Anterior cingulate cortex (tissue), 58 donors: ENCODE measurements at places on chromosomes 11 and 22.

DNA sequence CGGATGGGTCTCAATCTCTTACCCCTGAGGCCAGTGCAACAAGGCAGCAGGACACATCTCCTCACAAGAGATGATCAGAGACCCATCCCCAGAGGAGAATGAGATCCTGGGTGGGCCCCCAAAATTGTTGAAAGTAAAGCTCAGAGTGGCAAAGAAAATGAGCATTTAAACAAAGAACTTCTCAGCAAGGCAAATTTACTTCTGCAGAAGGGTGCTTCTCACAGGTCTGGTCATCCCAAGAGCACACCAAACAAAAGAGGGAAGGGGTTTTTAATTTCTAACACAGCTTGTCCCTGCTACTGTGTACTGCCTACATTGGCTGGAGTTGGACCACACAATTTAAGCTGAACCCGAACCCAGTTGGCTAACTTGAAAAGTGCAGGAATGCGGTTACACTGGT is 1628.6 kb upstream of the RAG2 start:
- no peak for DNase-seq

GRCh38 chr11:19242179-19242932 is 1.6 kb upstream of the E2F8 start:
- no peak for DNase-seq

- no peak for DNase-seq
Measured at GRCh38 chr11:40119661-40120060, 1339.8 kb downstream of the LRRC4C start.

- DNase-seq = no peak
Measured at GRCh38 chr11:74989260-74989638, 516 bp downstream of the NEU3 start.

DNA sequence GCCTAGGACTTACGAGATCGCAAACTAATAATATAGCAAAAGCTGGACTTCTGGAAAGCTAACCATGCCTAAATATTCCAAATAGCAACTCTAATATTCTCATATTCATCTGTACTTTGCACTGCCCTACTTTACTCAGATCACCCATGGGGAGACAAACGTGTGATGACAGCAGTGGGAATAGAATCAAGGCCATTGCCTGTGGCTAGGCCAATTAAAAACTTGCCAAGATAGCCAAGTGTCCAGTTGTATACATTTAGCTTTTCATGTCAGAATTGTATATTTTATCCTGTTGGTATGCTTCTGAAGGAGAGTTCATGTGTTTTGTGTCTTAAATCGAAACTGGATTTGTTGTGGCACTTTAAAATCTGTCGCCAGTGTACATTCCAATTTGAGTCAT is 1.2 kb upstream of the CEP126 start:
- DNase-seq = no peak

DNA sequence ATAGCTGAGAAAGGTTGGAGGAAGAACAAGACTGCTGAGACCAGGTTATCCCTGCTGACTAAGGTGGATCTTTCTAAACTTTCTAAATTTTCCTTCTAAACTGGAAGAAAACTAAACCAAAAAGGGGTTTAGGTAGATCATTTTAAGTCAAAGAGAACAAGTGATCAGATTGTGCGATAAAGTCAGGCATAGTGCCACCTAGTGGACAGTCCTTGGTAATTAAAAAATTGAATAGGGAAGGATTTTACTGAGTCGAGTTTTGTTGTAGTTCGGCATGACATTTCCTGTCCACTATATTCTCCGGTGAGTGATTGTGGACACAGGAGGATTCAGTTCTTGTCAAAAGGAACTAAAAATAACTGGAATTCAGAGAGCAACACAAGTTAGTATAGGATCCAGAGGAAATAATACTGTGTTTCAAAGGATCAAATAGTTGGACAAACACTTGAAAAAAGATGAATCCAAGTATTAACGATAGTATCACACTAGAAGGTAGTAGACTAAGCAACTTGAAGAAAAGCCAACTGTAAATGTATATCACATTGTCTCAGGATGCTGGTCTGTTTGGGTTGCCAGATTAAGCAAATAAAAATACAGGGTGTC is 1236.4 kb downstream of the FAM181B start:
- DNase-seq = no peak

GRCh38 chr11:116933961-116934360 is 96.5 kb upstream of the APOA1 start:
- DNase-seq = no peak

DNA sequence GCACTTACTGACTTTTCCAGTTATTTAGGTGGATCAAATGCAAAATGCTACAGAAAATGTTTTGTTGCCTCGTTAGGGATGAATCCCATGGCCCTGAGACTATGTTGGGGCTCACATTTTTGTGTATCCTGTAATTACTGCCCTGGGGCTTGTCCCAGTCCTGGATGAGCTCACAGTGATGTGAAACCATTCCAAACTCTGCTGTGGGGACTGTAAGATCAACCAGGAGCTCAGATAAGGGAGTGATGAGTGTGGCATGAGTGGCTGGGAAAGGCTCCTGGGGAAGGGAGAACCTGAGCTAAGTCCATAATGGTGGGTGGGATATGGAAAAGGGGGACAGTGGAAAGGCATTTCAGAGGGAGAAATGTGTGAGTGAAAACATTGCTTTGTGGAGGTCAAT is 54.0 kb downstream of the SLC5A1 start:
- no peak for DNase-seq

- DNase-seq = no peak
Measured at GRCh38 chr11:123409456-123410217, 20.4 kb upstream of the GRAMD1B start.

DNA sequence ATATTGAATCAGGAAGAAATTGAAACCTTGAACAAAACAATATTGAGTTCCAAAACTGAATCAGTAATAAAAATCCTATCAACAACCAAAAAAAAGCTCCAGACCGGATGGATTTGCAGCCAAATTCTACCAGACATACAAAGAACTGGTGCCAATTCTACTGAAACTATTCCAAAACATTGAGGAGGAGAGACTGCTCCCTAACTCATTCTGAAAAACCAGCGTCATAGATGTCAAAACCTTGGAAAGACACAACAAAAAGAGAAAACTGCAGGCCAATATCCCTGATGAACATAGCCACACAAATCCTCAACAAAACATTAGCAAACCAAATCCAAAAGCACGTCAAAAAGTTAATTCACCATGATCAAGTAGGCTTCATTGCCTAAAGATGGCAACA is 353.8 kb downstream of the TMEM135 start:
- DNase-seq = no peak

GRCh38 chr11:15318814-15319213 is 204.1 kb downstream of the INSC start:
- no peak for DNase-seq

- DNase-seq = no peak
Measured at GRCh38 chr11:1843098-1843473, 4.3 kb downstream of the TNNI2 start.

DNA sequence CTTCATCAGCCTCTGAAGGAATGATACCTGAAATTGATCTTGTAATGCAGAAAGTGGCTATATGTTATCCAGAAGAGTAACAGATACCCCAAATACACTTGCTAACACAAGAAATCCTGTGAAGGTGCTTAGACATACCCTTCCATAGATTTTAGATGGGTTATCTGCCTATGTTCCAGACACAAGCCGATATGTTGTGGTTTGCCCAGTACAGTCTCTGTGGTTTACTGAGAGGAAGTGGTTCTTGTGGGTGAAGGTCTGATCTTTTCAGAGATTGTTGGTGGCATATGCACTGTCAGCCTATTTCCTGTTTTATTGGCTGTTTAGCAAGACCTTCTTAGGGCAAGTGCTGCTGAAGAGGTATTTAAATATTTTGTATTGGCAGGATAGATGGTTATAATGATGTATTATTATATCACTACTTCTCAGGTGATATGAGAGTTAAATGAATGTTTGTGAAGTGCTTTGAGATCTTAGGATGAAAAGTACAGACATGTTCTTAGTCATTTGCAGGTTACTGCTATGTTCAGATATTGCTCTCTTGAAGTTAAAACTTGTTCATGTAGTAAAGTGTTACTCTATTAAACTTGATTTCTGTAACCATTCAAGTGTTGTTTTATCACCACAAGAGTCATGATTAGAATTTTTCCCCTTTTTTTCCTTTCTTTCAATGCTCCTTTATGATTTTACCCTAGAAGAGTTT is 8.2 kb downstream of the ARHGEF12 start:
- no peak for DNase-seq

DNA sequence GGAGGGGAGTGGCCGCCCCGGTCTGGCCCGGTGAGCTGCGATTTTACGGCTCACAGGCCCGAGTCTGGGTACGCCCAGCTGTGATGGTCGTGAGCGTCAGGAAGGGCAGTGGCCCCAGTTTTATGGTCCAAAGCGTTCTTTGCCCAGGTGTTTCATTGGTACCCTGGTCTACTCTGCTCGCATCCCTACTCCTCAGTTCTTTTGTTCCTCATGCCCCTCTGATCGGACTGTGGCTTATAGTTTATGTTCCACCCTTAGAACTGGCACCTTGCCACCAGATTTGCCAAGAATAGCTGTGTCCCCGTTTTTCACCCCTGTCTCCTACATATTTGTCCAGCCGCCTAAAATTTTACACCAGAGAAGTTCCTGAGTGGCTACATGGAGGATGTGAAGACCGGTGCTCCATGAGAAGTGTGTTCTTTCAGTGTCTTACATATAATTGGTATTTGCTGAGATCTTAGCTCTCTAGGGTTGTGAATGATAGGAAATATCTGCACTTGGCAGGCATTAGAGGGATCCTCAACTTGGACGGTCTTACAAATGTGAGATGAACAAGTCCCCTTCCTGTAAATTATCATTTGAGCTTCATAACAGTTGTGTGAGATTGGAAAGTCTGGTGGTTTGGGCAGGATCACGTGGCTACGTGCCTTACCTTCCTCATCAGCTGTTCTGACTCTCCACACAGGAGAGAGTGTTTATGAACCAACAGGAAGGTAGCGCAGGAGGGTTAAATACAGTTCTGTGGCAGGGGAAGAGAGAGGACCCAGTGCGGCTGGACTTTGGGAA is 1.1 kb downstream of the PANX1 start:
- DNase-seq = no peak

DNA sequence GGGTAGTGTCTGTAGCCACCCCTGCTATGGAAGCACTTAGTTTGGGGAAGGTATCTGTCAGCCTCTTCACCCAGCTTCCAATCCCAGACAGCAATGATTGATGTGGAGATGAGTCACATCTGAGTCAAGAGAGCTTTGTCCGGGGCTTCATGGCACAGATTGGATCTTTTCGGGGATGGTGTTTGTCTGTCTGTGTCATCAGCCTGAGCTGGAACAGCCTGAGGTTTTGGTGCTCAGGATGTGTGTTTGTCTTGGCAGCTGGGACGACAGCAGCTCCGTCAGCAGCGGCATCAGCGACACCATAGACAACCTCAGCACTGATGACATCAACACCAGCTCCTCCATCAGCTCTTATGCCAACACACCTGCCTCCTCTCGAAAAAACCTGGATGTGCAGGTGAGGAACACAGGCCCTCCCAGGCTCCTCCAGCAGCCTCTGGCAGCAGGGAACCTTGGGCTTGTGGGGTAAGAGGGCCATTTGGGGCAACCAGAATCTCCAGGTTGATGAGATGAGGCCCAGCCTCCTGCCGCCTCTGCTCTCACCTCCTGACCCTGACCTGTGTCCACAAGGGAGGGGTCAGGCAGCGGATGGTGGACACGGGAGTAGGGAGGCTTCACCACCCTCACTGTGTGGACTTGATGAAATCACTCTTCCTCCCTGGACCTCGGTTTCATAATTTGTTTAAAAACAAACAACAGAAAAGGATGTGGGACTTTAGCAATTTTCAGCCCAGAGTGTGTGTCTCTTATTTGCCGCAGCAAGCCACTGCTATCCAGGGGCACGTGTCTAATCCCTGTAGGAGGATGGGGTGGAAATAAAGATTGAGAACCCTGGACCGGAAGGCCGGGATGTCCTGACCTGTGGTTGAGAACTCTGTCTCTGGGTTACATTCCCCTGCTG is 124.3 kb downstream of the DBX1 start:
- DNase-seq = no peak

- DNase-seq = no peak
Measured at GRCh38 chr11:20249796-20250195, 89.5 kb upstream of the DBX1 start.

DNA sequence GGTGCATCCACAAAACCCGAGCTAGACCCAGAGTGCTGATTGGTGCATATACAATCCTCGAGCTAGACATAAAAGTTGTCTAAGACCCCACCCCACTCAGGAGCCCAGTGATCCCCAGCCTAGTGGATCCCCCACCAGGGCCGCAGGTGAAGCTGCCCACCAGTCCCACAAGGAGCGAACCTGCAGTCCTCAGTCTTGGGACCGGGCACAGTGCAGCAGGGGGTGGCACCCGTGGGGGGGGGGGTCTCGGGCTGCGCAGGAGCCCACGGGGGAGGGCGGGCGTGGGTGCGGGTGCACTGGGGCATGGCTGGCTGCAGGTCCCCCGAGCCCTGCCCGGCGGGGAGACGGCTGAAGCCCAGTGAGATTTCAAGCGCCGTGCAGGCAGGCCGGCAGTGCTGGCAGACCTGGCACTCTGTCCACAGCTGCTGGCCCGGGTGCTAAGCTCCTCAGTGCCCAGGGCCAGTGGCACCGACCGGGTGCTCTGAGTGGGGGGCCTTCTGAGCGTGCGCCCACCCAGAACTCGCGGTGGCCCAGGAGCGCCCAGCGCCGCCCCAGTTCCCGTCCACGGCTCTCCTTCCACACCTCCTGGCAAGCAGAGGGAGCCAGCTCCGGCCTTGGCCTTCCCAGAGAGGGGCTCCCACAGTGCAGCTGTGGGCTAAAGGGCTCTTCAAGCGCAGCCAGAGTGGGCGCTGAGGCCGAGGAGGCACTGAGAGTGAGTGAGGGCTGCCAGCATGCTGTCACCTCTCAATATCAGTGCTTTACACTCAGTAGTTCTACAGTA is 989.1 kb downstream of the FAM181B start:
- no peak for DNase-seq

DNA sequence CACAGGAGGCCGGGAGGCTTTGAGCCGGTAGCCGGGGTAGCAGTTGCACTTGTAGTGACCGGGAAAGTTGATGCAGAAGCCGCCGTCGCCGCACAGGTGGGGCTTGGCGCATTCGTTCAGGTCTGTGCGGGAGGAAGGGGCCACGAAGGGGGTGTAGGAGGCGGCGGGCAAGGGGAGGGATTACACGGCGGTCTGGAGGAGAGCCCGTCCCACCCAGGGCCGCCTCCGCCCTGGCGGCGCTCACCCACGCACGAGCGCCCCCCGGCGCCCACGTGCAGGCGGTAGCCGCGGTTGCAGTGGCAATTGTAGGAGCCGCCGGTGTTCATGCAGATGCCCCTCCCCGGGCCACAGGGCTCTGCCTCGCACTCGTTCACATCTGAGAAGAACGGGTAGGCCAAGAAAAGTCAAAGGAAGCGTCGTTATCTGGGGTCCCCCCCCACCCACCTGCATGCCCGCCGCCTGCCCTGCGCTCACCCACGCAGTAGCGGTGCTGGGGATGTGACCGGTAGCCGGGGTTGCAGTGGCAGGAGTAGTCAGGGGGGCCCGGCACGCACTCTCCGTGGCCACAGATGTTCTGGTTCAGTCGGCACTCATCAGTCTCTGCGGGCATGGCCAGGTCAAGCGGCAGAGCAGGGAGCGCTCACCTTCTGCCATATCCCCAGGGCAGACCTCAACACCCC is 10.6 kb downstream of the LTBP3 start:
- DNase-seq = no peak

GRCh38 chr11:12193515-12194336 is 83.3 kb downstream of the MICAL2 start:
- no peak for DNase-seq
